Thoracic aorta (tissue), 2 donors: ENCODE measurements at places on chromosomes 4 and X. TPM values are rescaled to one million over a fixed set of nuclear protein-coding genes. Genes with fewer than 3 reads are reported as not detected.

- DNase-seq: no peak
These were observed 24.9 kb downstream of the LHFPL1 start for GRCh38 chrX:112654871-112655270.

DNA sequence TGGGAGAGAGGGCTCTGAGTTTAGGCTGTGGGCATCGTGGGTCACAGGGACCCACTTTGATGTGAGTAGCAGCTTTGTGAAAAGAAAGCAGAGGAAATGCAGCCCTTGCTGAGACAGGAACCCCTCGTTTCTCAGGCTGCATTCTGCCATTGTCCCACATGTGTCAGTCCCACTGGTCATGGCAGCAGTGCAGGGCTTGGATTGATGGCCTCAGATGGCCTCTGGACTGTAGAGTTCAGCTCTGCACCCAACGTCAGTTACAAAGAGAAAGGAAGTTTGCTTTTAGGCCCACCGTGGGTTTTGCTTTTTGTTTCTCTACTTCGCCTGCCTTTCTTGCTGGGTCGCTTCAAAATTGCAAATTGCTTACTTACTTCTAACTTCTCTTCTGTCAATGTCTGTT is 248.3 kb upstream of the KLF3 start:
- DNase-seq: no peak

- DNase-seq: no peak
These were observed 334.0 kb downstream of the PTTG2 start for GRCh38 chr4:38294238-38294637.

- no peak for DNase-seq
These were observed 33.5 kb upstream of the DCX start for GRCh38 chrX:111445485-111445884.

DNA sequence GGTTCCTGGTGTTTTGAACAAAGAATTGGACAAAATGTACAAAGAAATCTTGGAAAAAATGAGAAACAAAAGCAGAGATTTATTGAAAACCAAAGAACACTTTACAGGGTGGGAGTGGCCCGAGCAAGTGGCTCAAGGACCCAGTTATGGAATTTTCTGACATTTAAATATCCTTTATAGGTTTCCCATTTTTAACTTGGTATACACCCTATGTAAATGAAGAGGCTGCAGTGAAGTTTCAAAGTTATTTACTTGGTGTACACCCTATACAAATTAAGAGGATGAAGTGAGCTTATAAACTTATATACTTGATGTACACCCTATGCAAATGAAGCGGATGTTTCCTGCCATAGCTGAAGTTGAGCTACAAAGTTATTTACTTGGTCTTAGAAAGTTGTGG is 4.7 kb downstream of the NLRP2B start:
- DNase-seq: no peak

DNA sequence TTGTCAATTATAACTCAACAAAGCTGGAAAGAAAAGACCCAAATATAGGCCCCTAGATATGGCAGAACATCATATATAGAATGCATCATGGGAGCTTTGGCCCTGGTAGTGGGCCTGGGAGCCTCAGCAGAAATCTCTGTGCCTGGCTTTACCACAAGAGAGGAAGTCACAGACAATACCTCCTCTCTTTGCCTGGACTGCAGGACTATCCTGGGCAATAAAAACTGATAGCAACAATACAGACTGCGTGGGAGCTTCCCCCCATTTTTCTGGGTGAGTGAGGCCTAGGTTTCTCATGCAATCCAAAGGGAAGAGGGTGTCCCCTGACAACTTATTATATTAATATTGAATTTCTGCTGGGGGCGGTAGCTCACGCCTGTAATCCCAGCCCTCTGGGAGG is 64.0 kb upstream of the NFKB1 start:
- DNase-seq: no peak

- DNase-seq: no peak
These were observed 17.2 kb downstream of the XPNPEP2 start for GRCh38 chrX:129755779-129756650.

- no peak for DNase-seq
These were observed 8.1 kb downstream of the SEPTIN6 start for GRCh38 chrX:119684916-119685224.

PCDH19 gene
- 0.41 TPM for total RNA-seq

HPGDS gene
- 16.7 TPM for total RNA-seq

SCML2 gene
- total RNA-seq: 0.81 TPM

PAGE2B gene
- not detected for total RNA-seq

RNF150 gene
- 11.6 TPM for total RNA-seq

ENPEP gene
- total RNA-seq: 9.9 TPM

ABLIM2 gene
- total RNA-seq: 25.6 TPM

IL21 gene
- total RNA-seq: not detected

MTM1 gene
- total RNA-seq: 18.8 TPM
